ENCODE measurements at places on chromosomes 16 and 17.

DNA sequence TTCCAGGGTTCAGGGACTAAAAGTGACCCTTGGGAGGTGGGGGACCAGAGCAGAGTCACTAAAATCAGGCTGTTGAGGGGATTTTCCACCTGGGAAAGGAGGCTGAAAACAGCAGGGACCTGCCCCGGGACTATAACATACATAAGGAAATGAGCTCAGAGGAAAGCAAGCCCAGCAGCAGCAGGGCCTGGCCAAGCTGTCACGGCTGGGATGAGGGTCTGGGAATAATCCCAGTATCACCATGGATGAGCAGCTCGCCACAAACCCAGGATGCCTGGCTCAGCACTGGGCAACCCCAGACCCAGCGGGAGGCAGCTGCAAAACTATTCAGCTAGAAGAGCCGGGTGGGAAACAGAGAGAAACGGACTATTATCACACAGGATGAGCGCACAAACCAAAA, 72.4 kb downstream of the RPH3AL start:
- no peak for DNase-seq

DNA sequence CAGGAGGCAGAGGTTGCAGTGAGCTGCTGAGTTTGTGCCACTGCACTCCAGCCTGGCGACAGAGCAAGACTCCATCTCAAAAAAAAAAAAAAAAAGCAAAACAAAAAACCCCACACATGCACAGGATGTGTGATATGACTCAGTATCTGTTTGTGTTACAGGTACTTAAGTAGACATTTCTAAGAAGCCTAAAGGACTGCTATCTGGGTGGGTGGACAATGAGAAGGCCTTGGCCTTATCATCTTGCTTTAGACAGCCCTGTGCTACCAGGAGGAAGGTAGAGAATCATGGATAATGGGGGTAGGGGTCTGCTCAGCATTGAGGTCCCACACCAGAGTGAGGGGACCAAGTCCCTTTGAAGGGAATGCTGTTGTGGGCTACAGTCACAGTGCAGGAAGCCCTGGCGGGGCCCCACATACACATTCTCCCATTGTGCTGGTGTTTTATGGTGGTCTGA, 26.7 kb downstream of the PLD6 start:
- DNase-seq = no peak

GRCh38 chr17:47806913-47807255, 14.7 kb downstream of the OSBPL7 start:
- DNase-seq = no peak

DNA sequence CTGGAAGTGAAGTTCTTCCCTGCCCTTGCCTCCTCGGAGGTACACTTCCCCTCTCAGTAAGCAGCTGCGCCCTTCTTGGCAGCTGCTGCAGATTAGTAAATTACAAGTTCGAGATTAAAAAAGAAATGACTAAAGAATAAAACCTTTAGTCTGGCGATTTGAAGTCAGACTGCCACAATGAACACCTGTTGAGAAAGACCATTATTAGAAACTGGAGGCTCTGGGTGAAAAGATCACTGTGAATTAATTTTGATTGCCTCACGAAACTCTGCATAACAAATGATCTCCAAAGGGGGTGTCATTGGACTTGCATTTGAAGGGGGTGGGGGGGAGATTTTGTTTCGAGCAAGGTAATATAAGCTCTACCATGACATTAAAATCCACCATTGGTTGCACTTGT, 39.3 kb downstream of the SALL1 start:
- no peak for DNase-seq

DNA sequence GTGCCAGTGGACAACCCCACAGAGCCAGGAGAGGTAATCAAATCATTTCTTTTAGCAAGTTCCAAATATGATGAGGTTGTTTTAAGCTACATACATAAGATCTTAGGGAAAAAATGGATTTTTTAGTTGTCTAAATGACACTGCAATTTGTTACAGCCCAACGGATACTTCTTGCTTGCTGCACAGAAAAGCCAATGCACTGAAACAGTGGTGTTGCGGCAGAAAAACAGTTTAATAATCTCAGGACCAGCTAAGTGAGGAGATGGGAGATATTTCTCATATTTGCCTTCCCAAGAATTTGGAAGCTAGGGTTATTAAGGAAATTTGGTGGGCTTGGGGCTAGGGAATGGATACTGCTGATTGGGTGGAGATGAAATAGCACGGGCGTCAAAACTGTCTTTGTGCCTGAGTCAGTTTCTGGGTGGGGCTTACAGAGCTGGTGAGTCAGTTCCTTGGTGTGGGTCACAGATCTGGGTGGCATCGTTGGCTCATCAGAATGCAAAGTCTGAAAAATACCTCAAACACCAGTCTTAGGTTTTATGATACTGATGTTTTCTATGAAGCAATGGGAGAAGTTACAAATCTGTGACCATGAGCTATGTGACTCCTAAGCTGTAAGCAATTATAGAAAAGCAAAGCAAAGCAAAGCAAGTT, 255.4 kb downstream of the IRX3 start:
- no peak for DNase-seq

DNA sequence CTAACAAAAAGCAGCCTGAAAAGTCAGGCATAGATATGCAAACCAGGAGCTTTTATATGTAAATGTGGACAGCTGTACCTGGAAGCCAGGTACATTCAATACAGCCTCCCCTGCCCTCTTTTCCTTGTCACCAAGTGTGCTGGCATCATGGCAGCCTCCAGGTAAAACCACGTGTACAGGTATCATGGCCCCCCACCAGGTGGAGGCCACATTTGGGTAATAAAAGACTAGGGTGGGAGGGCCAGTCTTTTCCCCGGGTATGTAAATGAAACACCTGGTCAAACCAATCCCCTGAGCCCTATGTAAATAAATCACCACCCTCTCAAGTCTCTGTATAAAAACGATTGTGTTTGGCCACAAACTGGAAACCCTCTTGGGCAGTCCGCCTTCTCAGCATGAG, 226.4 kb upstream of the GOT2 start:
- no peak for DNase-seq

DNA sequence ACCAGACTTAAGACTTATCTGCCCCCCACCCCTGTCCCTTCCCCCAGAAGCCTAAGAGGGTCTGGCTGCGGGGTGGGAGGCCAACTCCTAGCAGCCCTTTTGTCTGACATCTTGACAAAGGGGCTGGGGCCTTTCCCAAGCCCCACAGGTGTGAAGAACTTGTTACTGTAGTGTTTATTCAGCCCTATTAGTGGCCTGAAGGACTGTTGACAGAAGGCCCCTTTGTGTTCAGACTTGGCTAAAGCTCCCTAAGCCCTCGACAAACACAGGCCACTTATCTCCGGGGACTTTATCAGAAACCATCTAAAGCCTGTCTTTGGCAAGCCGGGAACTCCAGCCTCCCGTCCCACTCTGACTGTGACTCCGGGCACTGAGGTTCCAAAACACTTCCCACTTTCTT, 129.8 kb downstream of the NTN1 start:
- peak; percentile 23 for DNase-seq

DNA sequence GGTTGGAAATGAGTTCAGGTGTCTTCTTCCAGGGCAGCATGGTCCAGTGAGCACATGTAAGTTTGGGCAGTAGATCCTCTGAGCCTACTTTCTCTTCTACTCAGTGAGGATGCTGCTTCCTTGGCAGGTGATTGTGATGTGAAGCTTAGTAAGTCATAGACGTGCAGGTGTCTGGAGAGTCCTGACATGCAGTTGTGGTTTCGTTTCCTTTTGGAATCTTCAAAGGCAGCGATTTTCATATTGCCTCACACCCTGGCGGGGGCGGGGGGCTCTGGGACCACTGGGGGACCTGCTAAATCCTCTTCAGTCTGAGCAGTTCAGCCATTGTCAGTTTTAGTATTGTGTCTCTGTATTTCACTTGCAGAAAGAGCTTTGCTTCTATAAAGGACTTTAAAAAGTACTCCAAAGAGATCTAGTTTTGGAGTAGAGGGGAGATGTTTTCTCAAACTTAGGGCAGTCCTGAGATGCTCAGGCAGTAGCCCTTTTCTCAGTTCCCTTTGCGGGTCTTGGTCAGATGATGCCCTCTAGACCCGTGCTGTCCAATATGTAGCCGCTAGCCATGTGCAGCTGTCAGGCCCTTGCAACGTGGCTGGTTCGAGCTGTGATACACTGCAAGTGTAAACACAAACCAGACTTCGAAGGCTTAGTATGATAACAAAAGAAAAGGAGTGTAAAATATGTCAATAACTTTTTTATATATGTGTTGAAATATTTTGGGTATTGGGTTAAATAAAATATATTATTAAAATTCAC, 4.0 kb upstream of the CDK5R1 start:
- no peak for DNase-seq

- no peak for DNase-seq
Observed at GRCh38 chr16:67372664-67373063, 20.6 kb downstream of the TPPP3 start.

GRCh38 chr17:73003487-73003886, 89.0 kb downstream of the SLC39A11 start:
- no peak for DNase-seq

DNA sequence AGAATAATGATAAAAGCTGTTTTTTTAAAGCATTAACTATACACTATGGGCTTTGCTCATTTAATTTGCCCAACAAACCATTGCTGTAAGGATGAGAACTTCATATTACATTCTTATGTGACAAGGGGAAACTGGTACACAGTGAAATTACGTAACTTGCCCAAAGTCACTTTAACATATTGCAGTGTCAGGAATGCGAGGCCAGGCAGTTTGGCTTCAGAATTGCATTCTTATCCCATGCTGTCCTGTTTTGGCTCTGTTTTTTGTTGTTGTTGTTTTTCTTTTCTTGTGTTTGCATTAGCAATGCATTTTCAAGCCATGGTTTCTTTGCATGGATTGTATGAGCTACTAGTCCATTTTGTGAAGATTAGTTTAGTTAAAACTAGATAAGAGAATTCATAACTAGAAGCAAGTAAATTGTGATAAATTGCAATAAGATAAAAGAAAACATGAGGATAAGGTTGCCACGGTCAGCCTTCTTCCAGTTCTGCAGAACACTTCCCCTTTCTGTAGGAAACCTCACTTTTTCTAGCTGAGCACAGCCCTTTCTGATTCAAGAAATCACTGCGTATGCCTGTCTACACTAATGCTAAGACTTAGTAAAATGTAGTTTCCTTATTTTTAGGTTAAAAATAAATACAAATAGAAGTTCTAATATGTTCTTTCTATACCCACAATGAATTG, 221.3 kb upstream of the KCNJ16 start:
- no peak for DNase-seq

- no peak for DNase-seq
Observed at GRCh38 chr17:40559564-40559916, 5.7 kb downstream of the CCR7 start.

GRCh38 chr17:2835780-2836179, 39.5 kb downstream of the RAP1GAP2 start:
- no peak for DNase-seq

DNA sequence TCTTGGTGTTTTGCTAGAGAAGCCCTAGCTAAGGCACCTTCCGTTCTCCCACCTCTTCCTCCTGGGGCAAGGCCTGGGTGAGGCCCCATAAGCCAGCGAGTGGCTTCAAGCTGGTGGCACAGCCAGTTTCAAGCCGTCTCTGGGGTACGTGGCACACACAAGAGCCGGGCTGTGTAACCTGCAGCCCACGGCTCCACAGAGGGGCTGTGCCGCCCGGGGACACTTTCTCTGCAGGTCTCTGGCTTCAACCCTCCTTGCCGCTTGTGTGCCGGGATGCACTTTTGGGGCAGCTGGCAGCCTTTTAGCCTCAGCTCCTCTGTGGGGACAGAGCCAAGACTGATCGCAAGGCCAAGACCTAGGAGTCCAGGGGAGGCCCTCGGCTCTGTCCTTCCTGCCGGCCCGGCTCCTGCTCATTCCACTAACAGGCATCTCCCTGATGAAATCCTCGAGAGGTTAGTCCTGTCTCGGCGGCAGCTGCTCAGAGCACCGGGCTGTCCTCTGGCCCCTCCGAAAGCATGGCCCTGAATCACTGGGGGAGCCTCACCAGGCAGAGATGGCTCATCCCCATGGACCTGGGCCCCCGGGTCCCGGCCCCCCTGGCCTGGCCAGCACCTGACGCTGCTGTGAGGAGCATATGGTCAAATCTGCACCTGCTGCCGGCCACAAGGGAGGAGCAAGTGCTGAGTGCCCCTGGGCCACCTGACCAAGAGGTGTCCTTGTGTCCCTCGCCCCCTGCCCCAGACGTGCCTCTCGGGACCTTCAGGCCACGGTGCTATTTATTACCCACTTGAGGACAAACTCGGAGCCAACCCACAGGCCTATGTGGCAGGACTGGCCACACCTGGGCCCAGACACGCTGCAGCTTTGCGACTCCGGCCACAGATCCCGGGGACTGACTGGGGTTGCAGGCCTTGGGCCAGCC, 98.5 kb downstream of the METRNL start:
- DNase-seq = no peak

DNA sequence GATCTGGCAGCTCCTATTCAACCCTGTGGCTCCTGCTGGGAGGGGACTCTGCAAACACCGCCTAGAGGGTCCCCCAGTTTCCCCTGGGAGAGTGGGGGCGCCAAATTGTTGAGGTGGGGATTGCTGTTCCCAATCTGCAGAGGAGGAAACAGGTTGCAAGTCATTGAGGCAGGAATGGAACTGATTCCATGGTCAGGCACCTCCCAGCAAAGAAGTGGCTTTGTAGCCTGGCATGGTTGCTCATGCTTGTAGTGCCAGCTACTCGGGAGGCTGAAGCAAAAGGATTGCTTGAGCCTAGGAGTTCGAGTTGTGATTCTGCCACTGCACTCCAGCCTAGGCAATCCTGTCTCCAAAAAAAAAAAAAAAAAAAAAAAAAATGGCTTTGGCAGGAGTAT, 198 bp upstream of the PYDC1 start:
- no peak for DNase-seq

DNA sequence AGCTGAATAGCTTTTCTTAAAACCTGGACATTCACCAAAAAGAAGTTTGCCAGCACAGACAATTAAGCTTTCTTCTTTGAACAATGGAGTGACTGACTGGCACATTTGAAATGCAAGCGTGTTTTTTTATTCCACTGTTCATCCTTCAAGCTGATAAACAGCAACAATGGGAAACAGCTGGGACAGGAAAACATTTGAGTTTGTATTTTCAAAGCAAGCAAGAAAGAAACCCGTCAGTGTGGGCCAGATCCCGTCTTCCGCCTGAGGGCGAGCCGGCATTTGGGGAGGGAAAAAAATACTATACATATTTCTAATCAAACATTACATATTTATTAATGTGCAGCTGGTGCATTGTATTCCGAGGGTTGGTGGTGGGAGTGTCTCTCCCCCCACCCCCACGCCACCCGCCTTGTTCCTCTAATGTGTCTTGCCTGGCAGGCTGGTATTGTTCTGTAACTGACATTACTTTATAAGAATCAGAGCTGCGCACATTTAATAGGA, 94.3 kb downstream of the CYLD start:
- no peak for DNase-seq

DNA sequence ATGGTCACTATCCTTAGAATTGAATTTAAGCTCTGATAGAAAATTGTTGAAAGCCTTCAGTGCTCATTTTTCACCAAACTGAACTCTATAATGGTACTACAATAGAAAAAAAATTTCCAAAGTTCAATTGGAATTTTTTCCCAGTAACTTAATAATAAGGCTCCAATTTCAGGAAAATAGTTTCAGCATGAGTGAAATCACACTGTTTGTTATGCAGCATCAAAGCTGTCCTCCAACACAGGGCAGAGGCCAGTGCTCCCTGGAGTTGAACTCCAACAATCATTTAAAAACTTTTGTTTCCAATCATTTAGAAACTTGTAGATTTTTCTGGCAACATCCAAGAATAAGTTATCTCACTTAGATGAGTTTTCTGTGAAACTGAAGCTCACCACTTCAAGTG, 103.1 kb upstream of the HSBP1 start:
- DNase-seq = no peak

- DNase-seq = no peak
Observed at GRCh38 chr17:61075988-61076387, 323.7 kb upstream of the TBX2 start.

Measured in NCI-H1092 (cell line).